NCI-H1436 treated with DMSO at 0.1 percent for 48 hours (cell line): ENCODE measurements at places on chromosomes 13 and 19.
A peak's percentile ranks its signal among the peaks of the same experiment; 100 is the strongest.

DNA sequence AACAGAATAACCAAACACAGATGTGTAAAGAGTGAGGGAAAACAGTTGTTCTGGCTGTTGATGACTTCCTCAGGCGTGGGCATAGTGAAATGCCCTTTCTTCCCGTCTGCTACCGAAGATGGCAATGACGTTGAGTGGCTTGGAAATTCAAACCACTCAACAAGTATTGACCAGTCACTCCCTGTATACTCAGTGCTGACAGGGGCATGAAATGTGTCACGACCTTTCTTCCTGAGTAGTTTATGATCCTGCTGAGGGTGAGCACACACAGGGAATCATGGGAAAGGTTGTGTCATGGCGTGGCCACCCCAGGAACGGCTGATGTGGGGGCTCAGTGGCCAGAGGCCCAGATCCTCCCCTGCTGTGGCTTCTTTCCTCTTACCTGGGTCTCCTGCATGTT lies 87.8 kb upstream of the C1QTNF9B start:
- no peak for DNase-seq

GRCh38 chr19:1106841-1107660 lies 3.3 kb downstream of the GPX4 start:
- DNase-seq: no peak

- no peak for DNase-seq
These were observed 343.6 kb downstream of the FGF9 start for GRCh38 chr13:22014469-22014868.

GRCh38 chr19:56321254-56321988 lies 6.8 kb upstream of the ZSCAN5A start:
- no peak for DNase-seq

DNA sequence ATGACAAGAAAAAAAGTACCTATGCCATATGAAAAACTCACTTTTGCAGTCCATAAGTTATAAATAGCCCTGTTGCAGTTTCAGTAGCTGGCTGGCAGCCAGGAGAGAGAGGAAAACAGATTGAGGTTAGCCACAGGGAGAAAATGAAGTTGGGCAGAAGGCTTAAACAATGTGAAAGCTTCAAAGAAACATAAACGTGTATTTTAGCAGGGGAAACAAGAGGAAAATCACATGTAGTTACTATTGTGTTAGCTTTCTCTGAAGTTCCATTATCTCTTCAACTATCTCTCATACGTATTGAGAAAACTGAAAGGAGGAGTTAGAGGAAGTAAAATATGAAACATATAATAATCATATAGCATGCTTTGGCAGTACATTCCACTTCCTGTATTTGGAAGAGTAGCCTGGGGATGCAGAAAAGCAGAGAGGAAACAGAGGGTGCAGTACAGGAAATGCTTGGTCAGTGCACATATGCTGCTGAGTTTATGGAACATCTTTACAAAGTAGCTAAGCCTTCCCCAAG lies 1551.1 kb downstream of the EFNB2 start:
- DNase-seq: no peak

DNA sequence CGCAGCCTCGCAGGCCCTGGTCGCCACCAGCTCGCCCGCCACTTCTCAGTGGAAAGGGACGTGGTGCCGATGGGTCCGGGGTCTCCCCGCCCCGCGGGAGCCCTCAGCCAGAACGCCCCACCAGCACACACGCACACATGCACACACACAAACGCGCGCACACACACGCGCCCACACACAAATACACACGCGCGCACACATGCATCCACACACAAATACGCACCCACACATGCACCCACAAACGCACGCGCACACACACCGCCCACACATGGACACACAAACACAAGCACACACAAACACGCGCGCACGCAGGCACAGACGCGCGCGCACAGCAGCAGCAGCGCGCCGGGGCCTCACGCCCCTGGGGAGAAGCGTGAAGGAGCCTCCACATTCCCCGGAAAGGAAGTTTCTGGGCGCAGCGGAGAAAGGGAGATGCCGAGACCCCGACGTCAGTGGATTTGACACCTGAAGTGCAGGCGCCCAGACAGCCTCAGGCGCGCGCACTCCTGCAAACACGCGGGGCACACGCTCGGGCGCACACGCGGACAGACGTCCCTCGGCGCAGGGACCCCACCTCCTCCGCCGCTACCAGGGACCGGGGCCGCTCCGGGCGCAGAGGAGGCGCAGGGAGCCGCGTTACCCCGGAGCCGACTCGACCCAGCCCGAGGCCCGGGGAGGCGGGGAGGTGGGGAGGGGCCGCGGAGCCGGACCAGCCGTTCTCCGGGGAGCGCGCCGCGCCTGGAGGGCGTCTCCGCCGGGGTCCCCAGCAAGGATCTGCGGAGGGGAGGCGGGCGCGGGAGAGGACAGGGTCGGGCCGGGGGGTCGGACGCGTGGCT lies 622 bp downstream of the RASA3 start:
- no peak for DNase-seq

GRCh38 chr13:53216773-53217172 lies 188.2 kb downstream of the OLFM4 start:
- DNase-seq: no peak

DNA sequence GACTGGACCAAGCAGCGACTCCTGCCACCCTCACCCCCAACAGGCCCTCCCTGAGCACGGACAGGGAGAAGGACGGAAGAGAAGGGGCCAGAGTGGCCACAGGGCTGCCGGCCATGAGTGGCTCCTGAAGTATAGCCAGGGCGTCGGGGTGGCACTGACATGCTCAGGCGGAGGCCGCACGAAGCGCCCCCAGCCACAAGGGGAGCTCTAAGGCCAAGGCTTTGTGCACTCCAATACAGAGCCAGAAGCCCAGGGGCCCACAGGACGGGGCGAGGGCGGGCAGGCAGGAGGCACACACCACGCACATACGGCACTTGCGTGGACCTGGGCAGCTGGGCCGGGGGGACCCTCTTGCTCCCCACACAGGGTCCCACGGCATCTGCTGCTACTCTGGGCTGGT lies 52.0 kb downstream of the KLF2 start:
- DNase-seq: no peak

DNA sequence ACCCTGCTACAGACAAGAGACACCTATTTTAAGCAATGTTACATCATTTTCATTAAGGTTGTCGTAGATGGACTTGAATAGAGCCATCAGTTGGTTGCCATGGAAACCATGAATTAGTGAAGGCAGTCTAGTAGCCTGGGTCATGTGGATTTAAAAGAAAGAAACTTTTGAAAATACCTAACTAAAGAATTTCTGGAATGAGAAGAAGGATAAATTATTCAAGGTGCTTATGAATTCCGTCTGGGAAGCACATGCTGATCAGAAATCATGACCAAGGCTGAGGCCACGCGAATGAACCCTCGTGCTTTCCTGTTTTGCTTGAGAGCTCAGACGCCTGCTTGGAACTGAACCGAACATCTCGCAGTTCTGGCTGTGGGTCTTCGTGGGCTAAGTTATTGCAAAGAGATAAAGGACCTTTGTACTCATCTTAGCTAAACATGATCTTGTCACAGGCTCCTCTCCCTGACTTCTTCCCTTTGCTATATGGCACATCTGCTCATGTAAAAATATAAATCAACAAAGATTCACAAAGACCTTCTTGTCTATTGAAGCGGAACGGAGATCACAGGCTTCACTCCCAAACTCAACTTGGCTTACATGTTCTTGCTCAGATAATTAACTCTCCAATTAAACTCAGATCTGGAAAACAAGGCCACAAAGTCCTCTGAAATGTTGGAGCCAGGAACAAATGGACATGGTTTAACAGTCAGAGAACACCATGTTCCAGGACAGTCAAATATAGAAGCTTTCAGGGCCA lies 140.2 kb downstream of the NUFIP1 start:
- DNase-seq: no peak

GRCh38 chr13:98979012-98979660 lies 1.3 kb upstream of the DOCK9 start:
- peak; percentile 37 for DNase-seq

DNA sequence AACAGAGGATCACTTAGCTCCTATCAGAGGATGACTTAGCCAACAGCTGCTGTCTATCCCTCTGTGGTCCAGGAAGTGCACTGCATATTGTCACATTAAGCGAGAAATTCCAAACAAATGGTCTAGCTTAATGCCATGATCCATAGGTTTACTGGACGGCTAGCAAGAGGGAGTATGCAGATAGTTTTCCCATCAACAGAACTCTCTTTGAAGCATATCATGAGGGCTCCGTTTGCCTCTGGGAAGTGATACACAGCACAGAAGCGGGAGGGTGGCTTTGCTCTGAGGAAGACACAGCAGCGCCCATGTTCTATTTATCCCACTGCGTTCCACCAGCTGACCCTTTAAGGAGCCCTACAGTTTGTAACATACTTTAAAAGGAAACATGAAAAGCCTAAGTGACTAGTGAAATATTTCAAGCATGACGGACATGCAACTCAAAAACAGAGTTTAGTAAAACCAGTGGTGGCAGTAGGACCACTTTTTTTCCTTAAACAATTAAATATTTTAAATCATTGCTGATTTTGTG lies 52.7 kb downstream of the COL4A1 start:
- DNase-seq: no peak

DNA sequence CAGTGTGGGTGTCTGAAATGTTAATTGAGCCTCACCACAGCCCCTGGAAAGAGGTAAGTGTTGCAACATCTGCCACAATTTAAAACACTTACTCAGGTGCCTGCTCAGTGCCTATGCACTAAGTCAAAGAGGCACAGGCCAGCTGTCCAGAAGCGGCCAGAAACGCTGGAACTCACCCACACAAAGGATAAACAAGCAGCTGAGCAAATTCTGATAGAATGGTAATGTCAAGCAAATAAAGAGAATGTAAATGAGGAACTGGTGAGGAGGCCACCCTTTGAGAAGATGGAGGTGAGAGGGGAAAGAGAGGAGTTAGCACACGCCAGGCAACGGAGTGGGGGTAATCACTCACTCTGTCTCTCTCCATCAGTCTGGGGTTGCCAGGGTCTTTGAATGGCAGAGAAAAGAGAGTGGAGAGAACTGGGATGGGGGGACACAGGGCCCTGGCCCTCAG lies 67.7 kb upstream of the SERP2 start:
- no peak for DNase-seq

GRCh38 chr13:23856008-23856750 lies 33.0 kb downstream of the MIPEP start:
- DNase-seq: no peak

GRCh38 chr13:103730407-103730806 lies 664.2 kb upstream of the SLC10A2 start:
- DNase-seq: no peak

- DNase-seq: no peak
These were observed 427.4 kb downstream of the NDFIP2 start for GRCh38 chr13:79908381-79908780.

DNA sequence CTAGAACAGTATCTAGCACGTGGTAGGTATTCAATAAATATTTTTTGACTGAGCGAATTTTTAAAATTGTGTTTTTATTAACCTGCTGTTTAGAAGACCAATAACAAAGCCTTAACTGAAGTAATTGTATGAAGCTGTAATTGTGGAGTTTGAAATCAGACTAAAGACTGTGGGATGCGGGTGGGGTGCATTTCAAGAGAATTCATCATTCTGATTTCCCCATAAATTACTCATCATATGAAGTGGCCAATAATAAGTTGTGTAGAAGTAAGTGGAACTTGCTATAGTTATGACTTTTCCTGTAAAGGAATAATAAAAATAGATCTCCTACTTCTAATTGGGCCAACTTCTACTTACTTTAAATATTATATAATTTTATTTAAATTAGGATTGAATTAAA lies 449.3 kb downstream of the PCDH9 start:
- no peak for DNase-seq

DNA sequence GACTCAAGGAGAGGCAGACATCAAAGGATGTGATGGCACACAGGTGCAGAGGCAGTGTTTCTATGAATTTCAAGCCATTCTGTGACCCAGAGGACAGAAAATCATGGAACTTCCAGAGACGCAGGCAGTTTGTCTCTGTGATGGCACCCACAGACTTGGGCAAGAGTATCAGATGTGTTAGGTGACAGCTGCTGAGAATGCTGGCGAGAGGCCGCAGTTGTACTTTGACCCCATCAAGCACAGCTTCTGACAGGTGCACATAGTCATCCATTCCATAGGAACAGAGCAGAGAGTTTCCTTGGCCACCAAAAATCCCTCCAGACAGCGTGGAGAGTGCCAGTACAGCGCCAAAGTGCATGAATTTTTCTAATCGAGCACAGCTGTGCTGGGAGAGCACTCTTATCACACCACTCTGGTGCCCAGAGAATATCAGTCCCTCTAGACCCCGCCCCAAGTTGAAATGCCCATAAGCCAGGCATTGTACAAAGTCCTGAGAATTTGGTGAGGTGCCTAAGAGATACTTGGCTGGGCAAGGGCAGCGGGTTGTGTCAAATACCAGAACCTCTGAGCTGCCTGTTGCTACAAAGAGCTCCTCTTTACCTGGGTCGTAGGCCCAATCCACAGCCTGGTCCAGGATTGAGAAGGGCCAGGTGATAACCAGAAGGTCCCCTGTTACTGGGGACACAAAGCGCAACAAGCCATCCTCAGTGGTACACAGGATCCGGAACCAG lies 12.4 kb downstream of the WDR87 start:
- no peak for DNase-seq

DNA sequence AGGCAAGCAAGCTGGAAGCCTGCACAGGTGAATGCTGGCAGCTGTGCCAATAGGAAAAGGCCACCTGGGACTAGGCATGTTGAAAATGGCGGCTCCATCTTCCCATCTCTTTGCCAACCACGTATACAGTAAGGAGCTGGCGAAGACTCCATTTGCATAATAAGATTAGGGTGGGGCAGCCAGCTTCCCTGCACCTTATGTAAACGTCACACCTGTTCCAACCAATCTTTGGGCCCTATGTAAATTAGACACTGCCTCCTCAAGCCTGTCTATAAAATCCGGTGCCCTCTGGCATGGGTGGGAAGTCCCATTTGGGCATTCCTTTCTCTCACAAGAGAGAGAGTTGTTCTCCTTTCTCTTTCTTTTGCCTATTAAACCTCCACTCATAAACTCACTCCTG lies 16.8 kb downstream of the ADGRE2 start:
- DNase-seq: no peak

DNA sequence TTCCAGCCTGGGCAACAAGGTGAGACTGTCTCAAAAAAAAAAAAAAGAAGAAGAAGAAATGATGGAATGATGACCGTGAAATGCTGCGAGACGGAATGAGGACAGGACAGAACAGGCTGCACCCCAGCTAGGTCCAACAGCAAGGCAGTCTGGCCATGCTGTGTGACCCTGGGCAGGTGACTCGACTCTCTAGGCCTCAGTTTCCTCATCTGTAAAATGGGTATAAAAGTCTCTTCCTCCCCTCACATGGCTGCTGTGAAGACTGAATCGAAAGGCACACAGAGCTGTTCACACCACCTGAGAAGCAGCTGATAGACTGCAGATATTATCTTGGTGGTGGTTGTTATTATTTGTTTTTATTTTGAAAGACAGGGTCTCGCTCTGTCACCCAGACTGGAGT lies 22.3 kb downstream of the PTPRS start:
- no peak for DNase-seq
